Head of caudate nucleus (tissue), 42 donors: ENCODE measurements at places on chromosomes 1 and 21.

DNA sequence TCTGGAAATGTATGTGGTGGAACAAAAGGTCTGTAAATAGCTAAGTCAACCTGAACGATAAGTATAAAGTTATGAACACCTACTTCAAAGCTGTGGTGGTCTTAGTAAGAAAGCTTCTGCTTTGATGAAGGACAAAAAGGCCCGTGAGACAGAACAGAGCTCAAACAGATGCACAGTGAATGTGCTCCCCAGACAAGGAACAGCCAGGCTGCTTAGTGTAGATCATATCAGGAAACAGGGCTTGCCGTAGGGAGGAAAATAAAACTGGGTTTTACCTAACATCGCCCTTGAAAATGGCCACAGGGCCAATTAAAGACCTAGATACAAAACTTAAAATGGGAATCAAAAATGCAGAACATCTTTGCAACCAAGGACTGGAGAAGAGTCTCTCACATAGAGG lies 40.2 kb downstream of the PRSS38 start:
- no peak for DNase-seq

DNA sequence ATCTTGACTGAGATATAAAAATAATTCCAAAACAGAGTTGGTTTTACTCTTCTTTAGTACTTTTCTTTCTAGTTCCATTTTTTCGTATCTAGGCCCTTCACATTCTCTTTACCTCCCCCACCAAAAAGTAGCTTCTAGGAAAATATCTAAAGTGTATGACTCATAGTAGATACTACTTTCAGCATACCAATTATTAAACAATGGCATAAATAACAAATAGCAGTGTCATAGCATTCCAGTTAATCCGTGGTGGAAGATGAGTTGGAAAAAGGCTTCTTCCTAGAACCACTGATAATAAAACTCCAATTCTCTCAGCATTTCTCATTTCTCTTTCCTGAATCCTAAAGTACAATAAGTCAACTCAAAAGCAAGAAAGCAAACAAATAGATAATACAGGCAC lies 859.0 kb upstream of the B3GALT2 start:
- DNase-seq: no peak

- no peak for DNase-seq
Measured at GRCh38 chr1:9711466-9712020, 60.0 kb downstream of the PIK3CD start.

DNA sequence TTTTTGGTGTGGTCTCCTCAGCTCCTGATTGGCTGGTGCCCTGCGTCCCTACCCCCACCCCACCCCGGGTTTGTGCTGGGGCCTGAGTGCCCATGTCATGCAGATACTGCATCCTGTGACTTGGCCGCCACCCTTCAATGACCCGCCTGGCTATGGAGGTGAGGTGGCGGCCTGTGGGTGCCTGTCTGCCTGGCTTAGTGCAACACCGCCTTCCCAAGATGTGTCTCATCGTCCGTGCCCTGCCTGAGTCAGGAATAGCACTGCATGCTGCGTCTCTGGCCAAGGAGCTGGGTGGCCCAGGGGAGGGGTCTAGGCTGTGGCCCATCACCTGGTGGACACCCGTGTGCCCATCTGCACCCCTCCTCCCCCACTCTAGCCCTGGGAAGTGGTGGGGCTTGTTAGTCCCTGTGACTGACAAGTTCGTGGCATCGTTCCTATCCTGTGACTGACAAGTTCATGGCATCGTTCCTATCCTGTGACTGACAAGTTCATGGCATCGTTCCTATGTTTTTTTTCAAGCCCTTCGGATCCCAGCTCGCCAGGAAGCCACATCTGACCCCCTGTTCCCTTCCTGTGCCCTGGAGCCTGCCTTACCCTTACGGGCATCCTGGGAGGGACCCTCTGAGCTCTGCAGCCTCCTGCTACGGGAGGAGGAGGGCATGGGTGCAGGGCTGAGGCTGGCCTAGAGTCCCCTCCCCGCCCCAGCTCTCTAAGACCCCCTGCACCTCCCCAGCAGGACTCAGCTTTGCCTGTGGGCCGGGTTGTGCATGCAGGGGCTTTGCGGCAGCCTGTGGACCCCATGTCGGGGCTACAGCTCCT lies 7.5 kb downstream of the SLX9 start:
- no peak for DNase-seq

DNA sequence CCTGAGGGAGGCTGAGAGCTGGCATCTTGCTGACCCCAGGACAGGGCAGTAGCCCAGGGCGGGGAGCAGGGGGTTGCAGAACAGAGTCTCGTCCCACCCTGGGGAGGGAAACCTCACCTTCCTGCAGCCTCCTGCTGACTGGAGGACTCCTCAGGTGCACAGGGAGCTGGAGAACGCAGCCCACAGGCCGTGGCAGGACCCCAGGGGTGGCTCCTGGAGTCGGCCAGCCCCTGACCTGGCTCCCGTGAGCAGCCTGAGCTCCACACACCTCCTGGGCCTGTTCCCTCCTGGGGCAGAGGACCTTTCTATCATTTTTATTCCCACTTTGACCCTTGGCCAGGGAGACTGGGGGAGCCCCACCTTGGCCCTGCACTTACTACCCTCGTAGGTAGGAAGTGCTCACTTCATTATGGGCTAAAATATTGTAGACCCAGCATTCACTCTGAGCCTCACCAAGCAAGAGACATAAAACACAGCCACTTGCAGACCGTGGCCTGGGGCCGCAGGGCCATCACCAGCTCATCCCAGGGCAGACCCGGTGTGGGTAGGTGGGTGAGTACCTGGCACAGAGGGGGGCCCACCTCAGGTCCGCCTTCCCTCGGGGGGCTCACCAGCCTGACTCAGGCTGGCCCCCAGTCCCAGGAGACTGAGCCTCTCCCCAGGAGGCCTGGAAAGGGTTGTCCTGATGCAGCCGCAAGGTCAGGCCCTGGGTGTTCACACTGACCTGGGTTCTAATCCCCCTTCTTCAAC lies 287.3 kb upstream of the VAMP3 start:
- DNase-seq: no peak
